ENCODE measurements at places on chromosomes 5 and 9.

GRCh38 chr9:125839317-125839716, 92.1 kb downstream of the PBX3 start:
- no peak for DNase-seq

DNA sequence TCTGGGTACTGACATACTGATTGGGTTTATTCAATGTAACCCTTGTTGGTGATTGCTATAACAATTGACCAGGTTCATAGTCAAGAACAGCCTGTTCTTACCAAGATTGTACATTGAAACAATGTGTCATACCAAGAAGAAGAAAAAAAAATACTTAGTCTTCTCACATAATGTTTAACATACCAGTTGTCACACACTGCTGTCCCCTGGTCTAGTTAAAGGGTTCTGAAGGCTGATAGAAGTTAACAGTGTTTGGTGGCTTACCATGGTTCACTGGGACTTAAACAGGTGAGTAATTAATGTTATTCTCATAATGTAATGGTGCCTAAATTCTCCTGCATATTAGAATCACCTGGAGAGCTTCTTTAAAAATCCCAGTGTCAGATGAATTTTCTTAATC, 18.5 kb upstream of the CDC42SE2 start:
- no peak for DNase-seq

DNA sequence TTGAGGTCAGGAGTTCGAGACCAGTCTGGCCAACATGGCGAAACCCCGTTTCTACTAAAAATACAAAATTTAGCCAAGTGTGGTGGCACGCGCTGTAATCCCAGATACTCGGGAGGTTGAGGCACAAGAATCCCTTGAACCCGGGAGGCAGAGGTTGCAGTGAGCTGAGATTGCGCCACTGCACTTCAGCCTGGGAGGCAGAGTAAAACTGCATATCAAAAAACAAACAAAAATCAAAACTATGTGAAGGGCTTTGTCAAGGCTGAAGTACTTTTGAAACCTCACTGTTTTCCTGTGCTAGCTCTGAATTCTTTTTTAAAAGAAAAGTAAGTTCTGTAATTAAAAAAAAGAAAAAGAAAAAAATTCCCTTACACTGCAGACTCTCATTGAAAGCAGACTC, 65.1 kb upstream of the KLF4 start:
- DNase-seq, result no peak

DNA sequence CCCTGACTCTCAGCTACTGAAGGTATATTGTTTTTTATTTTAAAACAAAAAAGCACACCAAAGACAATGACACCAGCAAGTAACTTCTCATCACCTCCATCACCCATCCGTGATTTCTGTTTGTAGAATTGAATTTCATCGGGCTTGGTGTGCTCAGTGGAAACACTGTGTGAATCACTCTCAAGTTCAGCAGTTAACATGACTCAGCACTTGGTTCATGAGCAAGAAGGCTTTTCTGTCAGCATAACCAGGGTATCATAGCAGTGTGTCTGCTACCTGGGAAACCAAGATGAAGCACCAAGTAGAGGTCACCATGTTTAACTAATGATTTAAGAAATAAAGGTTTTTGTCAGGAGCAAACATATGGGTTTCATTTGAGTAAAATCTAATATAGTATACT, 123.7 kb downstream of the INSYN2B start:
- DNase-seq, result no peak

- no peak for DNase-seq
Observed at GRCh38 chr5:106755789-106756188, 914.9 kb downstream of the EFNA5 start.

GRCh38 chr9:137218754-137219271, 3.2 kb downstream of the RNF208 start:
- no peak for DNase-seq

GRCh38 chr9:2781336-2781735, 62.6 kb downstream of the PUM3 start:
- no peak for DNase-seq

DNA sequence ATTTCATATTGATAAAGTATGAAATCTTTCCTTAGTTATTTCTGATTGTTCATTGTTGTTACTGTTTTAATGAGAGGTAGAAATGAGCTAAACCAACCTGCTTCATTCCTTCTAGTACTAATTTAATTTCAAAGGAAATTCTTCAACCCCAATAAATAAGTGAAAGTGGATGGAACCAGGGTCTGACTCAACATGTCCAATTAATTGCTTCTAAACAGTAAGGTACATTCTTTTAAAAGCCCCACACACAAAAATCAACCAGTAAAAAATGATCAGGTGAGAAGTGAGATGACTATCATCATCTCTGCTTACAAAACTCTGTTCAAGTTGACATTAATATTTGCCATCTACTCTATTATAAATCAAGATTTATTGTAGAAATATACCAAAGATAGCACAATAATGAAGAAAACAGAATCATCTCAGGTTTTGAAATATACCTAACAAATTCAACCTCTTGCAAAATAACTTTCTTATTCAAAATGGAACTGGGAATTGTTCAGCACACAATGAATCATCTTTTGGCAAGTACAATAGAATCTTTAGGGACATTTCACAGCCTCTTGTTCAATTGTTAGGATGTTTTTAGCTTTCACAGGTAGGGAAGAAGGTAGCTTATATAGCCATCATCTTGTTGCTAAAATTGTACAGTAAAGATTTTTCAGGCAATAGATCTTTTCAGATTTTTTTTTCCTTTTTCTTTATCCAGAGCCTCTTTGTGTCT, 114.5 kb downstream of the RPS23 start:
- no peak for DNase-seq

DNA sequence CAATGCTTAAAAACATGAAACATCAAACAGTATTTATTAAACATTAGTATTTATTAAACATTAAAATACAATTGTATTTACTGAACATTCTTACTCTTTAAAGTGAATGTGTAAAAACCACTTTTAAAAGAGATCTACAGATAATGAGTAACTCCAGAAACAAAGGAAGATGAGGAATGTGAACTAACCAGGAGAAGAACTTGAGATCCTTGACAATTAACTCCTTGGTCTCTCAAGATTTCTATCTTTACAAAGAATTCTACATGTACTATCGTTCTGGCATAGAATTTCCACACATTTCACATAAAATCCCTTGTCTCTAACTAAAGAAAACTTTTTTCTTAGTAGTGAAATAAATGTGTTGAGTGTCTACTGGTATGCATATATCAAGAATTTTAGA, 28.7 kb upstream of the IFNE start:
- no peak for DNase-seq

DNA sequence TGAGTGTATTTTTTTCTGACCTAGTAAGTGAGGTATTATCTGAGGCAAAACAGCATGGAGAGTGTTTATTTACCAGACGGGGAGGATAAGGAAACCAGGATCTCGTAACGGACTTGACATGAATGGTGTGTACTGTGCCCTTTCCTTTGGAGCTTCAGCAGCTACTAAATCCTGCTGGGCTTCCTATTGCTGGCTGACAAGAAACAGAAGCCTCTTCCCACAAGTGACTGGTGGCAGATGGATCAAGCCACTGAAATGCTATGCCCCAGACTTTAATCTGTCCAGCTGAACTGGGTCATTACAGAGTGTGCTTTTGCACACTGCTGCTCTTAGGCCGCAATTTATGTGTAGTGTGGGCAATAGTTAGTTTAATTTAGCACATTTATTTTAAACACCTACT, 162.7 kb upstream of the MRPS30 start:
- no peak for DNase-seq

- DNase-seq, result no peak
Observed at GRCh38 chr9:105259274-105259673, 14.8 kb downstream of the SLC44A1 start.

Measured in activated CD8-positive, alpha-beta T cell treated with anti-CD3 and anti-CD28 coated beads for 36 hours (primary cell).